ENCODE measurements at places on chromosomes 2 and 18.

DNA sequence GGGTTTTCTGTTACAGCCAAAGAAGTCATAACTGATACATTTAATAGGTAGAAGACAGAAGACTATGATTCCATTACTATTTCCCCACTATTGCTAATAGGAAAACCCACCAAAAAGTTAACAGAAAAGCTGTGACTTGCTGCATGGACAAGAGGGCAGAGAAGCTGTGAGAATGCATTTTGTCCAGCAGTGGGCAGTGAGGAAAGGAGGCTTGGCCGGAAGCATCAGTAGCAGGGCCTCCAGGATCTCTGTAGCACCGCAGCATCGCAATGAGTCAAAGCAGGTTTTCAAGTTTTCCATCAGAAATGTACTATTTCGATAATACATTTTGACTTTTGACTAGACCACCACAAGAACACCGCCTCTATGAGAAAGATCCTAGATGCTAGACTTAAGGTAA, 24.9 kb downstream of the MYO5B start:
- no peak for DNase-seq

- no peak for DNase-seq
Measured at GRCh38 chr2:60353863-60354262, 199.6 kb downstream of the BCL11A start.

DNA sequence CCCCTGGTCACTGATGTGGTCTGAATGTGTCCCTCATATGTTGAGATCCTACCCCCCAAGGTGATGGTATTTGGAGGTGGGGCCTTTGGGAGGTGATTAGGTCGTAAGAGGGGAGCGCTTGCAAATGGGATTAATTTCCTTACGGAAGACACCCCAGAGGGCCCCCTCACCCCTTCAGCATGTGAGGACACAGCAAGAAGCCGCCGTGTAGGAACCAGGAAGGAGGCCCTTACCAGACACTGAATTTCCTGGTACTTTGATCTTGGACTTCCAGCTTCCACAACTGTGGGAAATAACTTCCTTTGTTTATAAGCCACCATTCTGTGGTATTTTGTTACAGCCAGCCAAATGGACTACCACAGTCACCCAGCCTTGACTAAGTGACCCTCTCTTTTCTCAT, 35.9 kb downstream of the NCK2 start:
- DNase-seq, result no peak

- DNase-seq, result no peak
Measured at GRCh38 chr2:96413323-96413722, 77.8 kb downstream of the NCAPH start.

DNA sequence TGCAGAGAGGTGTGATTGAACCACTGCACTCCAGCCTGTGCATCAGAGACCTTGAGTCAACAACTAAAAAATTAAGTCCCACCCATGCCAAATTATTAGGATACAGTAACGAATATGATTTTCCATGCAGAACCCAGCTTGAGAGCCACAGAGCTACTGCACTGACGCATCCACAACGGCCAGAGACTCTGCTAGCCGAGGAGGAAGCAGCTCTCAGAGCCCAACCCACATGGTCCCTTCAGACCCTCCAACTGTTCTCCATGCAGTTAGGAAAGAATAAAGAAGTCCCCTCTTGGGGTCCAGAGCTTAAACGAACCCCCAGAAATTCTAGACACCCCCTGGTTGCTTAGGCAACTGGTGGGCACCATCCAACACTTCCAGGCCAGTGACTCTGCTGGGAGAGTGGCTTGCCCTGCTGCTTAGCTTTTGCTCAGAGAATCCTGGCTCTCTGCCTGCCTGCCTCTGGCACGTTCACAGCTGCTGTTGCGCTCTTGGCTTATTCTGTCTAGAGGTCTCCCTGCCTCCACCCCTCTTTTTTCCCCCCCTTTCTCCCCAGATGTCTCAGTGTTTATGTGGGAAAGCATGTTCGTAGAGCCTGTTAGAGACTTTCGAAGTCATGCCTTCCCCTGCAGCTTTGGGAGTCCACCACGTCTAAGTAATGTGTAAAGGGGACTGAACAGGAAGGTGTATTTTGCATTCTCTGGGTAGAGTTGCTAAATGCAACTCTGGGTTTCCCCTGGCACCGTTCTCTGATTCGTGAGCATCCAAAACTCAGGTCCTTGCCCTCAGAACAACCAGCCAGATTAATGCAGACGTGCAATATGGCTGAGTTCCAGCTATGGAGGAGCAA, 26.0 kb upstream of the SP3 start:
- DNase-seq, result no peak
